ENCODE measurements at places on chromosomes 12 and 14. TPM values are rescaled to one million over a fixed set of nuclear protein-coding genes. Genes with fewer than 3 reads are reported as not detected.
A peak's percentile ranks its signal among the peaks of the same experiment; 100 is the strongest.

DNA sequence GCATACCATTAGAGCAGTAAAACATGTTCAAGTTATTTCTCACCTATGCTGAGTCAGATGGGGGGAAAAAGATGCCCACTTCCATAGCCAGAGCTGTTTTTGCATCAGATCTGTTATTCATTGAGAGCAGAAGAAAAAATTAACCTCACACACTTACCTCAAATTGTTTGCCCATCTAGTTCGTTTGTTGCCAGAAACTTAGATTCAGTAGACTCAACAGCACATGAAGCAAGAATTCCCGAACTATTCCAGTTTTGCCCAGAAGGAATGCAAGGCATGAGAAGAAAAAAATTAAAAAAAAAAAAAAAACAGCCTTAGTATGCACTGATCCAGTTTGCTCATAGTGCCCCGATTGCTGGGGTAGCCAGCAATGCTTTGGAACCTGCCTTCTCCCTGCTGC lies 12.4 kb upstream of the DPF3 start:
- no peak for ATAC-seq

- no peak for ATAC-seq
Measured at GRCh38 chr12:21301-22189, 45.0 kb upstream of the IQSEC3 start.

DNA sequence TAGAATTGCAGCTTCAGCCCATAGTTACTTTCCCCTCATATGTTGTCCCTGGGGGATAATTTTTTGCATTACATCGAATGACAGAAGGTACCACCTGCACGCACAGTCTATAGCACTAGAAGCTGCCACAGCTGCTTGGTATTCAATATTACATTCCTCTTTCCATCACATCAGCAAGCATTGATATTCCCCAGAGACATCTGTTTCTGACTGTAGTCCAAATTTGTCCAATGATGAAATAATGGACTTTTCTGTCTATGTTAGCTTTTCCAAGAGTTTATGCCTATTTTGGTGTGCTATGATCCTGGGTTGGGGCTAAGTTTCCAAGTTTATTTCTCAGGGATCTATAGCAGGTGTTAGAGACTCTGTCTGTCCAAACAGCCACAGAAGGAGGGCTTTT lies 335.4 kb downstream of the LRIG3 start:
- no peak for ATAC-seq

DNA sequence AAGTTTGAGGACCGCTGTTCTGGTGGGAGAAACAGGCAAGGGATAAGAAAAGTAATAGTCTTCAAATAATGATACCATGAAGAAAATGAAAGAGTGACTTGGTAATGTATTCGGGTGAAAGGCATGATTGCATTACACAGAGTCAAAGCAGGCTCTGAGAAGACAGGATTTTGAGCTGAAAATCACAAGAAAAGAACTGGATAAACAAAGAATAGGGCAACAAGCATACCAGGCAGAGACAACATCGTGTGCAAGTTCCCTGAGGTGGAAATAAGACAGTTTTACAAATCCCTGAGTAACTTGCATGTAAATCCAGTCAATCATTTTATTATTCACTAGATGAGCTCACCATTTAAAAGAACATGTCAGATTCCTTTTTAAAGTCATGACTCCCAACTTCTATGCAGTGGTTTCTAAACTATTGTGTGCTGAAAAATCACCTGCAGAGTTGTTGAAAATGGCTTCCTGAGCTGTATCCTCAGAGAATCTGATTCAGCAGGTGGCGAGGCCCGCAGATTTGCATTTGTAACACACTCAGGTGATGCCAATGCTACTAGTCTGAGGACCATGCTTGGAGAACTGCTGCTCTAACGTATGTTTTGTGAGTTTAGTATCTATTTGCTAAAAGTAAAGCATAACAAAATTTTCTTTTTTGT lies 133.0 kb upstream of the ABCD2 start:
- ATAC-seq = no peak

DNA sequence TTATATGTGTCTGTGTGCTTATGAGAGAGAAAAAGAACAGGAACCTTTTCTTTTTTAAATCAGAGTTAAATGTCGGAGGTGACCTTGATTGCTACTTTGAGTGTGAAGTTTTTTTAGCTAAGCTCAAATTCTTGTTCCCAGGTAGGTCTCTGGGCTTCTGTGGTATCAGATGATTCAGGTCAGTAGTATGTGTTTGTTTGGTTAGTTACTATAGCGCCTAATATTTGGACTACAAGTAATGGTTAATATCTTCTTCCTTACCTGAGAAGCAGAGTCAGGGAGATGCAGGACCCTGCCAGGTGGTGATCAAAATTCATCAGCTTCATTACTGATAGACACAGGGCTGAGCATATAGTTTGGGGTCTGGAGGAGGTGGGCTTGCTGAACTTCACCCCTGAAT lies 30.8 kb downstream of the ADCK1 start:
- no peak for ATAC-seq

DNA sequence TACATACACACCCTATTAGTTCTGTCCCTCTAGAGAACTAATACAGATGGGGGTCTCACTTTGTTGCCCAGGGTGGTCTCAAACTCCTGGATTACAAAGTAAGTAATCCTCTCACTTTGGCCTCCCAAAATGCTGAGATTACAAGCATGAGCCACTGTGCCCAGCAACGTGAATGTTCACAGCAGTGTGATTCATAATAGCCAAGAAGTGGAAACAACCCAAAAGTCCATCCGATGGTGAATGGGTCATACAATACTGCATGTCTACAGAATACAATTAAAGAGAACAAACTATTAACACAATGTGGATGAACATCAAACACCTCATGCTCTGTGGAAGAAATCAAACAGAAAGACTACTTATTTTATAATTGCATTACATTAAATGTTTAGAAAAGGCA lies 57.3 kb upstream of the SYNE2 start:
- ATAC-seq = no peak

DNA sequence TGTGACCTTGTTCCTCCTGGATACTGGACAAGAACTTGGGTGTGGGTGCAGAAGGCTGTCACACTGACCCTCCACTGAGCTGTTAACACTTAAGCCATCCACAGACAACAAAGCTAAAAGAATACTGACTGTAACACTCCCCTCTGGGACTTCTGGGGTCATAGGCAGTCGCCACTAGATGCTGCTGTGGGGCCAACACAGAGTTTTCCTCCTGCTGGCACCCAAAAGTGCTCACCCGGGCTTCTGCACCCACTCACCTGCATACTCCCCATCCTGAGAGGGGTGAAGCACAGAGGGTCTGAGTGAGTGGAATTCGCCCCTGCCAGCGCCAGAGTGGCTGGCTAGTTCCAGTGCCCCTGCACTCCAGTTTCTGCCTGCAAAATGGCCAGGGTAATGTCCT lies 422.4 kb upstream of the LMO3 start:
- no peak for ATAC-seq

- ATAC-seq = no peak
Measured at GRCh38 chr12:119225454-119225853, 46.7 kb downstream of the HSPB8 start.

GRCh38 chr12:110762891-110763290 lies 20.2 kb upstream of the PPP1CC start:
- no peak for ATAC-seq

DNA sequence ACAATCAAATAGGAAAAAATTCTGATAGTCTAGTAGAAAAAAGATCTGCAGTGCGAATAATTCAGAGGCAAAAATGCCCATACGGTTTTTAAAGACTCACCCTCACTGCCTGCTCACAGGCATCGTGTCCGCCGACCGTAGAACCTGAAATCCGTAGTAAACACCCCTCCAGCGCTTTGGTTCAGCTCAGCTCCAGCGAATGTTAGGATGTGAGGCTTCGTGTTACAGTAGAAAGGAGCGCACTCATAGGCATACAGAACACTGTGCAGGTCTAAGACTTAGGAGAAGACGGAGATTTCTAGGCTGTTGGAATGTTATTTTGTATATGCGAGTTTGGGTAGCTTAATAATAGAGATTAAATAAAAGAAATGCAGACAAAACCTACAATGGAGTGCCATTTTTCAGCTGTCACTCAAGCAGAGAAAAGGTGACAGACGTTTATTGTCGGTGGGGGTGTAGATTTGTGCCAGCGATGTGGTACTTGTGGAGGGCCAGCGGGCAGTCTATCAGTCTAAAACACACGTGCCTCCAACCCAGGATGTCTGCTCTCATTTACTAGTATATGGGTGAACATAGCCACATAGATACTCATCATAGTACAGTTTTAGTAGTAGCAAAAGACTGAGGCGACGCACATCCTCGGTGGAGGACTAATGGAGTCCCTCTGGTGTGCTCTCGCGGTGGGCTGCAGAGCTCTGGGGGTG lies 25.7 kb downstream of the SFSWAP start:
- no peak for ATAC-seq

GRCh38 chr14:58765843-58766242 lies 128.1 kb downstream of the DACT1 start:
- no peak for ATAC-seq

GRCh38 chr14:88852632-88853031 lies 28.2 kb downstream of the TTC8 start:
- ATAC-seq = no peak

DNA sequence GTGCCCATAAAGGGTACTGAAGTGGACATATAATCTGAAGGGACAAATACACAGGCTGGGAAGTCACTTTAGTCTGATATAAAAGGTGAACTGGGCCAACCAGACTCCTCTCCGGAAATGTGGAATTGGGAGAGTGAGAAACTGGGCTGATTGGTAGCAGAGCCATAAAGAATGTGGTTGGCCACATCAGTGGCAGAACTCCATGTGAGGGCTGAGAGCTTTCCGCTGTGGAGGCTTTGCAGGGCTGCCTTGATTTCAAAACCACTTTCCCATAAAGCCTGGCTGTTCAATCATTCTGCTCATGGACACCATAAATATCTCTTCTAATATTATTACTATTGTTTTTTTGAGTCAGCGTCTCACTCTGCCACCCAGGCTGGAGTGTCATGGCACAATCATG lies 220.3 kb downstream of the MON2 start:
- no peak for ATAC-seq

GRCh38 chr12:254039-254438 lies 8.6 kb downstream of the SLC6A13 start:
- no peak for ATAC-seq

DNA sequence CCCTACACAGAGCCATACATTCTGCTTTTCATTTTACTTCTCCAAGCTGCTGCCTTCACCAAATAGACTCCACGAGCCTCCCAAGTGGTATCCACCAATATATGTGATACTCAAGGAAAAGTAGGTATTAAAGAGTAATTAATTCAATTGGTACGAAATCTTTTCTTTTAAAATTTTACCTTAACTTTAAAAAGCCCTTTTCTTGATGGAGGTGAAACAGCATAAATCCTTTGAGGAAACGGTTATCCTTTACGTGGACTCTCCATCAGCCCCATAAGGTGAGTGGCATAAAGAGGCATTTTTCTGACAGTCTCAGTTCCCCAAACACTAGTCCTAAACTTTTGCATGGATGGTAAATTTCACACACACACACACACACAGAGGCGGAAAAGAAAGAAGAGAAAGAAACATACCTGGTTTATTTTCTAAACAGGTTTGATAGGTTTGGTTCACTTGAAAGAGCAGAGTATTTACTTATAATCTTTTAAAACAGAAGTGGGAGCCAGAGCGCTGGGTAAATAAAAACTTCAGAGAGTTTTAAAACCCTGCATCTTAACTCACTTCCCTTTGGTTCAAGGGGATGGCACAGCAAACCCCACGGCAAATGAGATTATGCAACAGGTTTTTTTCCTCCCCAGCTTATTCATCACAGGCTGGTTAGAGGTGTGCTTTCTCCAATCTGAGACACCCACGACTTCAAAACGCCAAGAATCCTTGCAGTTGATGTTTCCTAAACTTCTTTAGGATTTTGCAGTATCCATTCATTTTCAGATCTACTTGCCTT lies 1.9 kb downstream of the DUSP16 start:
- ATAC-seq = peak; percentile 42

- no peak for ATAC-seq
Measured at GRCh38 chr12:81705586-81705985, 53.6 kb downstream of the PPFIA2 start.

DNA sequence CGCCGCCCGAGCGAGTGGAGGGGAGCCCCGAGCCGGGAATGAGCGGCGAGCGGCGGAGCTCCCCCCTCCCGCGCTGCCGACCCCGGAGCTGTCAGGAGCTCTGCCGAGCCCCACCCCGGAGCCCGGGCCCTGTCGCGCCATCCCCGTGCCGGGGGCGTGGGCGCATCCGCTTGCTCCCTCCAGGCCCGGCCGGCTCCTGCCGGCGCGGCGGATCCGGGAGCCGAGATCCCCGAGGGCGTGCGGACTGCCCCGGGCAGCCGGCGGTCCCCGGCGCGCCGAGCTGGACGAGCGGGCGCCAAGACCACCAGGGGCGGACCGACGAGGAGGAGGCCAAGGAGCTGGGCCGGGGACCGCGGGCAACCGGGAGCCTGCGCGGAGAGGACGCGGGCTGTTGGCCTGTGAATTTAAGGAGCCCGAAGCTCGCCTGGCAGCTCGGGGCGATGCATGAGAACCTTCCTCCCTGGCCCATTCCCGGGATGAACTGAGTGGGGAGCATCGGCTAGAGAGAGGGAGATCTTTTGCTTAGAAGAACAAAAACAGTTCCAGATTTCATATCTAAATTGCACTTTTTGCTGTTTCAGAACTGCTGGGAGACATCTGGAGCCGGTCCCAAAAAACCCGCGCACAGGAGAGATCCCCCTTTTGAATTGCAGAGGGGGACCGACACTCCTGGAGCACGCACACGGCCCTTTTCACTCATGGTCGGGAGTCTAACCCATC lies 2.0 kb downstream of the PTHLH start:
- ATAC-seq = peak; percentile 42

The NEUROD4 gene
- not detected for total RNA-seq

The PCNX4 gene
- total RNA-seq = 32.9 TPM

The NRDE2 gene
- total RNA-seq = 28.0 TPM

The PARP11 gene
- total RNA-seq = 3.9 TPM

The TCL1A gene
- not detected for total RNA-seq

The CMKLR1 gene
- 9.7 TPM for total RNA-seq

The DPF3 gene
- 4.4 TPM for total RNA-seq

The NDRG2 gene
- total RNA-seq = 259 TPM
